ENCODE measurements at places on chromosomes 11 and 22. TPM values are rescaled to one million over a fixed set of nuclear protein-coding genes. Genes with fewer than 3 reads are reported as not detected.

Gene PIH1D2
- 1.0 TPM for total RNA-seq

Gene PRR33
- not detected for total RNA-seq

Gene GLB1L3
- total RNA-seq: not detected

Gene PLAAT4
- 15.5 TPM for total RNA-seq

Gene C11orf97
- not detected for total RNA-seq

Gene ENTHD1
- not detected for total RNA-seq

Gene CASP1
- 32.0 TPM for total RNA-seq

All from placental pericyte (primary cell).